ENCODE measurements at places on chromosomes 3 and 15. TPM values are rescaled to one million over a fixed set of nuclear protein-coding genes. Genes with fewer than 3 reads are reported as not detected.

LNP1 gene
- 5.9 TPM for total RNA-seq

VILL gene
- total RNA-seq: 2.5 TPM

LRTM1 gene
- not detected for total RNA-seq

SHISA5 gene
- total RNA-seq: 87.1 TPM

ECE2 gene
- total RNA-seq: not detected

GOLGA6L7 gene
- not detected for total RNA-seq

STAB1 gene
- total RNA-seq: 2.9 TPM

GOLGA6B gene
- not detected for total RNA-seq

All from regular cardiac myocyte (primary cell).